ENCODE measurements at places on chromosomes 4 and X.

DNA sequence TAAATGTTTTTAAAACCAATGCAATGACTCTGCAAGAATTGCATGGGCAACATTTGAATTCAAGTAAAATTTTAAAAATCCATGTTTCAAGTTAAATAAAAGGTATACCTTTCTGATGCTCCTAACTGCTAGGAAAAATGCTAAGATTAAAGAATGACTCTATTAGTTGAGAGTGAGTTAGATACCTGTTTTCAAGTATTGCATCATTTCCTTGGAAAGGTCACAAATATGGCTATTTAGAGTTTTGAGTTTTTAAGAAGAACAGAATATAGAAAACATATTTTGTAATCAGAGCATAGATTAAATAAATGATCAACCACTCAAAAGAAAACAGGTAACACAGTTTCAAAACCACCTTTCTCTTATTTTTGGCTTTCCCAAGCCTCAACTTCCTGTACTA is 18.3 kb upstream of the NPY2R start:
- H3K36me3 ChIP-seq: no peaks in the 10 kb centered on the region
- no peaks in the 10 kb centered on the region for H3K4me1 ChIP-seq
- no peak overlapping the region for H3K4me3 ChIP-seq

- H3K36me3 ChIP-seq: no peaks in the 10 kb centered on the region
- no peaks in the 10 kb centered on the region for H3K4me1 ChIP-seq
- peak within 1 kb of the TSS; percentile 88 for H3K4me3 ChIP-seq
- no peak within 1 kb of the TSS for H3K27ac ChIP-seq
These were observed at the start of gene PNPLA4 for GRCh38 chrX:7927259-7928167. Gene PNPLA4 (minus strand): TSS chrX:7927413. CDS start chrX:7926119, 1,294 bp downstream.

GRCh38 chrX:68060506-68061205 is 372.6 kb downstream of the OPHN1 start:
- H3K27ac ChIP-seq: no peak overlapping the region
- H3K4me3 ChIP-seq: no peak overlapping the region
- H3K36me3 ChIP-seq: no peaks in the 10 kb centered on the region
- H3K27me3 ChIP-seq: no peaks in the 10 kb centered on the region
- H3K4me1 ChIP-seq: peaks cover 4% of the 10 kb centered on the region
- no peak for DNase-seq

- DNase-seq: no peak
- no peaks in the 10 kb centered on the region for H3K4me1 ChIP-seq
- H3K27me3 ChIP-seq: no peaks in the 10 kb centered on the region
- H3K27ac ChIP-seq: no peak overlapping the region
- no peak overlapping the region for H3K4me3 ChIP-seq
These were observed 14.1 kb downstream of the CXCL1 start for GRCh38 chr4:73883306-73883705.

DNA sequence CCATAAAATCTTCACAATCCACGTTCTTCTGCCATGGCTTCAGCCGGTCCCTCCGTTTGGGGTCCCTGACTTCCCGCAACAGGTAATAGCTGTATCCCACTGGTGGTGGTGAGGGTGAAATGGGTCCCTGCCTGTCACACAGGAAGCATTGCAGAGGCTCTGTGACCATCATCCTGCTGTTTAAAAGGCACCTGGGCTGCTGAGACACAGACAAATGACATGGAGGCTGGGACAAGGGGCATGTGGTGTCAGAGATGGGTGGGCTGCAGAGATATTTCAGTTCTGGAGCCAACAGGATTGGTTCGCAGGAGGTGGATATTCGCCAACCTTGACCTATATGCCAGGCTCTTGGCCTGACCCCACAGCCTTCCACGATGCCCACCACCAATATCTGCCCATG is 82.1 kb downstream of the JAKMIP1 start:
- H3K36me3 ChIP-seq: no peaks in the 10 kb centered on the region
- no peak overlapping the region for H3K4me3 ChIP-seq
- no peak for DNase-seq
- H3K4me1 ChIP-seq: peaks cover 3% of the 10 kb centered on the region
- no peaks in the 10 kb centered on the region for H3K27me3 ChIP-seq
